ENCODE measurements at places on chromosomes 3 and 15. TPM values are rescaled to one million over a fixed set of nuclear protein-coding genes. Genes with fewer than 3 reads are reported as not detected.

DNA sequence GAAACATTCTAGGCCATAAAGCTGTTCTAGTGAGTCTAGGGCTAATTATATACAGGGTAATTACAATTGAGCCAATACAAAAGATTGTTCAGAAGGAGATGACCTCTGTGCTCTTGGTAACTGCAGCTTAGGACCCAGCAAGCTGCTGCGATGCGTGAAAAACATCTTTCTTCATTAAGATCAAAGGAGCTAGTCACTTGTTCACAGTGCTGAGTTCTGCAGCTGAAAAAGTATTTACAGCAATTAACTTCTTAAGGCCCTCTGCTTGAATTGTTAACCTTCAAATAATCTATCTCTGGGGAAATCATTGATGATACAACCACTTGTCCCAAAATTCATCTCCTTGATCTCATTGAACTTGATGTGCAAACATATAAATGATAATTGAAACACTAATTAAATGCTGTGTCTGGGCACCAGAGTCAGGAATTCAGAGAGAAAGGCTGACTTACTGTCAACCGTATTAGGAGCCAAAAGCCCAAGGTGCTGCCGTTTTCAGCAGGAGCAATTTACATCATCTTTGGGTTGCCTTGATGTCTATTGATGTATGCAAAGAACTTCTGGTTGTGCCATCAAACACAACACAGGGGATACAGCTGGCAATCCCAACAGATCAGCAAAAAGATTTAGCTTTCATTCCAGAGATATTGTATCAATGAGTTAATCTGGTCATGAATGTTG, 213.0 kb downstream of the NECTIN3 start:
- no peak for DNase-seq

GRCh38 chr3:195403244-195403643, 39.6 kb downstream of the ACAP2 start:
- no peak for DNase-seq

- DNase-seq = peak; percentile 83
These were observed 108.4 kb upstream of the SLC6A11 start for GRCh38 chr3:10707400-10708215.

GRCh38 chr15:53218666-53219580, 428.8 kb upstream of the ONECUT1 start:
- DNase-seq = no peak

DNA sequence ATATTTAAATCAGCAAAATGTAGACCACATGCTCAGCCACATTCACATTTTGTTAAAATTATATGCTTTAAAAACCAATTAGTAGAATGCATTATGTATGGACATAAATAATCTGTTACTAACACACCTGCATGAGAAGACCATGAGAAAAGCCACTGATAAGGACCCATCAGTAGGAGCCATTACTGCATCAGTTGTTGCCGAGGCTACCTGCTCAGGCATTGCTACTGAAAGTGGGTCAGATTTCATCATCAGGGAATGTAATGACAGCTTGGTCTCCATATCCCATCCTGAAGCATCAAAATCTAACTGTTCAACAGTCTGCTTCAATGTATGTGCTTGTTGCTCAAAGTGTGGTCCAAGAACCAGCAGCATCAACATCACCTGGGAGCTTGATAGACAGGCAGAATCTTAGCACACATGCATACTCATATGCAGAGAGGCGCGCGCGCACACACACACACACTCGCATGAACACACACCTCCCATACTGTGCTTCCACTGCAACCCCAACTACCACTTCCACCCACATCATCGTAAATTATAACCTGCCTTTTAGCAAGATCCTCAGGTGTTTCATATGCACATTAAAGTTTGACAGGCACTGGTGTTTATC, 72.4 kb upstream of the FOXB1 start:
- DNase-seq = no peak

DNA sequence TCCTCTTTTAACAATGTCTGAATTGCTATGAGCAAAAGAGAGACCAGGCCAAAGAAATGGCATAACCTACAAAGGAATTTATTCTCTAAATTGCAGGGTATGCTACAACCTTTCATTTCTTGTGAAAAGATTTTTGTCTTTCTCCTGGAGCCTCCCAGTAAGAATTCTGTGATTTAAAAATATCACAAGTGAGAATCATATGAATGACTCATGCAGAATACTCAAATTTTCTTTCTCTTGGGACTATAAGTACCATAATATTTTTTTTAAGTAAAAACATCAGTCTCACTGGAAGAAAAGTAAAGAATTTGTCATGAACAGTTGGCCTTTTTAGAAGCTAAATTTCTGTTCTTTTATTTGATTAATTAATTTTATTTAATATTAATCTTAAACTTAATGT, 26.3 kb downstream of the SYNPR start:
- DNase-seq = no peak

- DNase-seq = no peak
These were observed 124.0 kb downstream of the RAP2B start for GRCh38 chr3:153285982-153286381.

DNA sequence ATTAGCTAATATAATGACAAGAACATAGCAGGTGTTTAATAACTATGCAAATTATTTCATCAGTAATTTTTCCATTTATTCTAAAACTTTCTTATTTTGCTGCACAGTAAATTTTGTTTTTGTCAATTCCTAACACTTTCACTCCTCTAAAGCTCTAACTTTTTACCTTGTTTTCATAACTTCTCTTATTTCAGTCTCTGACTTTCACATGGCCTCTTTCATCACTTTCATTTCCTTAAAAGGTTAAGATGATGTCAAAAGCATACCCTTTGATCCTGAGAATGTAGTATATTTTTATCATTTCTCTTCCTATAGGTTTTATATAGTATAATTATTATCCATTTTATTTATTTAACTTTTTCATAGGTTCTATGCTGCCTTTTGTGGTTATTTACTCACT, 1325.8 kb upstream of the ALCAM start:
- DNase-seq = no peak

GRCh38 chr3:134337511-134338200, 36.6 kb downstream of the AMOTL2 start:
- peak; percentile 65 for DNase-seq

DNA sequence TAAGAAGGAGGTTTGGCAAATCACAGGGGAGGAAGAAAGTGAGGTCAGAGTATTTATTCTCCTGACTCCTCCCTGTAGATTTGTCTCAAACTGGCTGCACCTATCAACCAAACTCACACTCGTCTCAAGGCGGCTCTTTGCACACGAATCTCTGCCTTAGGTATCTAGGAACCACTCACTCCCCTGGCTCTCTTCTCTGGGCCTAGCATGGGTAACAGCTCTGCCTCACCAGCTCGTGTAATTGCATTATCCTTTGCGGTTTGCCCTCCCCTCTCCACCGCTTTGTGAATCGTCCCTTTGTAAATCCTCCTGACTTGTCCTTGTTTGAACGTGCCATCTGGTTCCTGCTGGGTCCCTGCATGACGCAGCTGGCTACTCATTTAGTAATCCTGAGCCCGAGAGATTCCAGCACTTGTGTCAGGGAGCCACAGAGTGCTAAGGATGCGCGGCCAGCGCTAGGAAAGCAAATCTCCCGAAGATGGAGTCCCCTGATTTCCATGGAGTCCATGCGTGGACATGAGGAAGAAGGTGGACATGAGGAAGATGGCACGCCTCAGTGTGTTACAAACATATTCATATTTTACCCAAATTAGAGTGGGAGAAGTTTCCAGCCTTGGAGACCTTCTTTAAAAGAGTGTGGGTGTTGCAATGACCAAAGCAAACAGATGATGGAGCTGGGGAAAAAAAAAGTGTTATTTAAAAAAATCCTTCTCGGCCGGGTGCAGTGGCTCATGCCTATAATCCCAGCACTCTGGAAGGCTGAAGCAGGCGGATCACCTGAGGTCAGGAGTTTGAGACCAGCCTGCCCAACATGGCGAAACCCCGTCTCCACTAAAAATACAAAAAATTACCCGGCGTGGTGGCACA, 26.7 kb downstream of the NRROS start:
- DNase-seq = peak; percentile 96

DNA sequence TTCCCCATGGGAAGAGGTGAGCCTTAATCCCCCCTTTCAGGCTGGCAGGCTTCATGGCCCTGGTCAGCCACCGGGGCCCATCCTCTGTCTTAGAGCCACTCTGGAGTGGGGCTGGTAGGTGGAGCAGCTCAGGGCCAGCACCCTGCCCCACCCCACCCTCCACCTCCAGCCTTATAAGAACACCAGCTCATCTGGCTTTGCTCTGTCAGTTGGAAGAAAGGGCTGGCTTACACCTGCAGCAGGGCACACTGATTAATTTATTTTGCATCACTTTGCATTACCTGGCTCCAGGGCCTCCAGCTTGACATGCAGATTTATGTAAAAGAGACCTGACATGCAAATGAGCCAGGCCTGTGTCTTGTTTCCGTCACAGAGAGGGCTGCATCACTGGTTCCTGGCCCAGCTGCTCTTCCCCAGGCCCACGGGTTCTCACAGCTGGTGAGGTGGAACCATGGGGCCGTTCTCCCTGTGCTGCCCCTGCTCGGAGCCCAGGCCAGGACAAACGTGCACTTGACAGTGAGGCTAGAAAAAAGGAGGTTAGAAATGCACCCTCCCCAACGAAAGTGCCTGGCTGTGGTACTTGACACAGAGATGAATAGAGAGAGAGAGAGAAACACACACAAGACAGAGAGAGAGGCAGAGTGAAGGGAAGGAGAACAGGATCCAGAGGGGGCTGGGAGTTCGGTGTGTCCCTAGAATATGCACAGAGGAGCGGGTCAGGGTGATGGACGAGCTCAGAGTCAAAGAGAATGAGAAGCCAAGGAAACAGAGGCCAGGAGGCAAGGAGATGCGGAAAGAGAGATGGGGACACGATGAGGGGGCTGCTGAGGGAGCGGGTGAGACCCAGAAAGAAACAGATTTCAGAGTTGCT, 44.5 kb upstream of the MAGEF1 start:
- DNase-seq = peak; percentile 76

- DNase-seq = peak; percentile 10
These were observed 77.1 kb upstream of the PRR23E start for GRCh38 chr3:127115691-127116351.

- DNase-seq = no peak
These were observed 89.8 kb upstream of the MEX3B start for GRCh38 chr15:82135638-82136037.

DNA sequence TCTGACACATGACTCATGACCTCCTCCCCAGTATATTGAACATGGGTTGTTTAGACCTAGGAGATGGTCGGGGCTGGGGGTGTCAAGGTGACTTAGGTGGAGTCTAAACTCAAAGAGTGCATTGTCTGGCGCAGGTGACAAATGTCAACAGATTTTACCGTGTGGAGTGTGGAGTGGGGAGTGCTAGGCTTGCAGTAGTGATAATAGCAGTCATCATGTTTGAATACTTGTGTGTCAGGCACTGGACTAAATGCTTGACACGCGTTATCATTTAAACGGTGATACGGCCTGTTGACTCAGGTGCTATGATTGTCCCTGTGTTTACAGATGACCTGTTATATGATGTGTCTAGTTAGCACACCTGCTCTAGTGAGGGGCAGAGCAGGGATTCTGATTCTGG, 30.8 kb downstream of the MUC20 start:
- no peak for DNase-seq

DNA sequence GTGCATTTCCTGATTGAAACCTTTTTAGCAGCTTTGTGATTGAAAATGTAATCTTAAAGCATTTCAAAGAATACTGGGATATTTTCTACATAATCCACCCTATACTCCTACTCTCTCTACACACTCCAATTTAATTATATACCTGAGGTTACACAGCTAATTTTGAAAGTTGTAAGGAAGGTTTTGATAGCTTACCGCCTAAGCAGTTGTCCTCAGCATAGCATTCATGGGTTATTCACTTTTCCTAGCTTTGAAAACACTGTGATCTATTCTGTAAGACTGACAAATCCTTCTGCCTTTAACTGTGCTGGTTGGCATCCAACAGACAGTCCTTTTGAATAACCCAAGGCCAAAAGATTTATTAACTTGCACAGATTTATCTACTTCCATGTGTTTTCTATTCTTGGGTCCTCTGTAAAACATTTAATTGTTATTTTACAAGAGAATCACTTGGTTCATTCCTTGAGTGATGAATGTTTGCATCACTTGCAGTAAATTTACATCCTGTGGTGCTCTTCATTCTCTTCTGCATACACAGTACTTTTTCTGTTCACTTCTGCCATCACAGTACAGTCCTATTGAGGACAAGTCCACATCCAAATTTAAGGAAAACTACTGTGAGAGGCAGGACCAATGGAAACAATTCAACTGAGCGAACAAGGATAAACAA, 44.8 kb downstream of the SERPINI1 start:
- DNase-seq = no peak

- DNase-seq = no peak
These were observed 226.9 kb upstream of the CHRNA7 start for GRCh38 chr15:31803388-31803884.

- no peak for DNase-seq
These were observed 90.1 kb upstream of the BHLHE40 start for GRCh38 chr3:4888913-4889846.

- no peak for DNase-seq
These were observed 20.7 kb downstream of the TATDN2 start for GRCh38 chr3:10268930-10269329.

GRCh38 chr3:25483456-25483855, 55.4 kb downstream of the RARB start:
- no peak for DNase-seq

DNA sequence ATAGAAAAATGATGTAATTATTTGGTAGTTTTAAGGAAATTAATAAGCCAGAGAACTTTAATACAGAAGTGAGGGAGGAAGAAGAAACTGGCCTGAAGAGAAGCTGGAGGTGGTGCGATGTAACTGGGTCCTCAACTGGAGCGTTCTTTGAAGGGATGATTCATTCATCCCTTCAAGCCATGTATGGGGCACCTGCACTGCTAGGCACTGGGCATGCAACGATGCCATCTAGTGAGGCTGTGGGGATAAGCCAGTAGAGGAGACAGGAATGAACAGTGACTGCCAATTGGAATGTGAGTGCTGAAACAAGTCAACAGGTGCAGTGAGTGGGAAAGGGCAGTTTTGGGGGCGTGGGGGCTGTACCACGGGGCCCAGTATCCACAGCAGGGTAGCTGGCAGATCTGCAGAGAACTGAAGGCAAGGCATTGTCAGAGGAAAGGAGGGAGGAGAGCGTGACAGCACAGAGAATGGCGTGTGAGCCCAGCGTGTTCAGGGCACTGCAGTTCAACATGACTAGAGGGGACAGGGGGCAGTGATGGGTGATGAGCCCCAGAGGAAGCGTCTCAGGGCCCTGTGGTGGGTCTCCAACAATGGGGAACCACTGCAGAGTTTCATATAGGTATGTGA, 3.8 kb upstream of the KIF23 start:
- peak; percentile 76 for DNase-seq

KBTBD8 gene
- 4.7 TPM for total RNA-seq

SI gene
- total RNA-seq = not detected

CCR9 gene
- total RNA-seq = not detected

P3H2 gene
- 322 TPM for total RNA-seq

C2CD4A gene
- total RNA-seq = not detected

CYFIP1 gene
- total RNA-seq = 134 TPM

EPHA6 gene
- 12.8 TPM for total RNA-seq

NPRL2 gene
- total RNA-seq = 21.8 TPM

NUP210 gene
- 62.3 TPM for total RNA-seq

RARB gene
- 21.9 TPM for total RNA-seq

ZNF620 gene
- 5.8 TPM for total RNA-seq

GRK7 gene
- total RNA-seq = not detected

MASP1 gene
- 0.57 TPM for total RNA-seq
